ENCODE measurements at places on chromosomes 2 and 18. TPM values are rescaled to one million over a fixed set of nuclear protein-coding genes. Genes with fewer than 3 reads are reported as not detected.

Gene PROC
- total RNA-seq = not detected

Gene ZDBF2
- 6.3 TPM for total RNA-seq

GRCh38 chr2:144256996-144257707, 262.8 kb downstream of the ZEB2 start:
- no peak for DNase-seq

Gene SKA1
- 3.3 TPM for total RNA-seq

Gene RNF144A
- total RNA-seq = 18.9 TPM

GRCh38 chr2:238560234-238560633, 133.5 kb downstream of the ASB1 start:
- DNase-seq = no peak

DNA sequence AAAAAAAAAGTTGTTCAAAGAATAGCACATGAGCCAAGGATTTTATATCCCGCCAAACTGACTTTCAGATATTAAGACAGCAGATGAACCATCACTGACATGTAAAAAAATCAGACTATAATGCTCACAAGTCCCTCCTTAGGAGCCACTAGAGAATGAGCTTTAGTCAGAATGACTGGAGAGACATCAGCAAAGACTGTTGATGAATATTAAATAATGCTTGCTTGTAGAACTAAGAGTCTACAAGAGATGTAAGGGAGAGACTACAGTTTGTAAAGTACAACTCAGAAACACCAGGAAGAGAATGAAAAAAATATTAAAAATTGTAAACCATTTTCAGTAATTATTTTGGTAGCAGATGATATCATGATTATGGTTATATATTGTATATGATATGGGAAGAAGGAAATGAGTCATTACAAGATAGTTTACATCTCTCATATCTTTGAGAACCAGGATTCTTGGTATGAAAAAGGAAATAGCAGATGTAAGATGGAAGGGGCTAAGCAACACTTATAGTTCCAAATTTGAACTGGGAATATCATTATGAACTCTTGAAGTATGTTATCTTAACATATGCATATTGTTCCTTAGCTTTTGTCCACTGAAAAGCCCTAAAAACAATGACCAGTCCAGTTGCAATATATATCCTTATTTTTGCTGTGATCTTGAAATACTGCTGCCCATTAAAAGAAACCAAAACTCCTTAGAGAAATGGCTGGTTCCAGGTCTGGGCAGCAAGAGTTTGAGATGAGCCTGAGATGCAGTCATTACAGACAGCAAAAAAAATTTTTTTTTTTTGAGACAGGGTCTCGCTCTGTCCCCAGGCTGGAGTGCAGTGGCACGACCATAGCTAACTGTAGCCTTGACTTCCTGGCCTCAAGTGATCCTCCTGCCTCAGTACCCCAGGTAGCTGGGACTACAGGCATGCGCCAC, 55.7 kb downstream of the PTPN2 start:
- no peak for DNase-seq

DNA sequence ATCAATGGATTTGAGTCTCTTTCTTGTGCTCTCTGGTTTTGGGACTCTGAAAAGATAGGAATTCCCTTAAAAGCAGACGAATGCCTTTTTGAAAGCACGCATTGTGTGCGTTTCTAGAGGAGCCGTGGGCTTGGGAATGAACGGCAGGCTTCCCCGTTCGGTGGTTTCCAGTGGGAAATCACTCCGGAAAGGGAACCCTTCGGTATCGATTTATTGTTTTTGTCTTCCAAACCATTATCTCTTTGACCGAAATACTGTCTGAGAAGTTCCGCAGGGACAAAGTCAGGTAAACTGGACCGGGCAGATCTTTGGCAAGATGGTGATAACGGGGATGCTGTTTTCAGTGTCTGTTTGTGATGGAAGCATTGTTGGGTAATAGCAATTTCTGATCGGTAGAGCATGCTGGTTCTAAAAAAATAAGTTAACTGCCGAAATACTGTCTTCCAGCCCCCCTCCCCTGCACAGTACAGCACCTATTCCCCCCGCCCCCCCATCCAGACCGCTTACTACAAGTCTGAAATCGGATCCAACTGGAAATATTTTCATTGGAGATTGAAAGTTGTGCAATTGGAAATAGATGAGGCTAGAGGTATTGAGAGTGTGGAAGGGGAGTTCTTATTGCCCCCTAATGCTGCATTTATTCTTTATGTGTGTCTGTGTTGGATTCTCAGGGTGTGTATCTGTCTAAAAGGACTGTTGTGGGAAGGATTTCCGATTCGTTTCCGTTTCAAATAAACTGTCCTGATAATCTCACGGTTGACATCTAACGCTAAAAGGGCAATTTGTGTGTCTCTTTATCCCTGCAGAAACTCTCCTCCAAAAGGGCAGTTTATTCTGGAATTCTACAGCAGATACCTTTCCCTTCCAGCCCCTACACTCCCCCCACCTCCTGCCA, 635 bp downstream of the SETBP1 start:
- DNase-seq = no peak

DNA sequence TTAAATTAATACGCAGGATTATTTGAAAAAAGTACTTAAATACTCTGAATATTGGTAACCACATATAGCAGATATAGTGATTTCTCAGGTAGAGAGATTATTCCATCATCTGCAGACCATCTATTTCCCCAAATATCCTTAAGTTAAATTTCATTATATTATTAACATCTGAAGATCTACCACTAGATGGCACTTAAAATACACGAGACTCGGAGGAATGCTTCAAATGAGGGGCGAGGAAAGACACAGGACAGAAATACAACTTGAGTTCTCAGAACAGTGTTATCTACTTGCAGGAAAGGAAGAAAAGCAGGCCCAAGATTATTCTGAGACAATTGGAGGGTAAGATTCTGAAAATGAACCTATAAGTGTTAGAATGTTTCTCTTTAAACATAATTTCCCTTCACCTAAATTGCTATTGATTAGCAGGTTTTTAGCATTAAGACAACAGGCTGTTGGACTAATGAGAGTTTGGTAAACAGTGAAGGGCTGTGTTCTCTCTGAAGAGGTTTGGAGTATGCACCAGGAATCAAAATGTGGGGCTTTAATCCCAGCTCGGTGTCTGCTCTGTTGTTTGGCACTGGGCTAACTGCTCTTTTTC, 76.9 kb upstream of the GCFC2 start:
- DNase-seq = no peak

Gene EML6
- total RNA-seq = 0.71 TPM

DNA sequence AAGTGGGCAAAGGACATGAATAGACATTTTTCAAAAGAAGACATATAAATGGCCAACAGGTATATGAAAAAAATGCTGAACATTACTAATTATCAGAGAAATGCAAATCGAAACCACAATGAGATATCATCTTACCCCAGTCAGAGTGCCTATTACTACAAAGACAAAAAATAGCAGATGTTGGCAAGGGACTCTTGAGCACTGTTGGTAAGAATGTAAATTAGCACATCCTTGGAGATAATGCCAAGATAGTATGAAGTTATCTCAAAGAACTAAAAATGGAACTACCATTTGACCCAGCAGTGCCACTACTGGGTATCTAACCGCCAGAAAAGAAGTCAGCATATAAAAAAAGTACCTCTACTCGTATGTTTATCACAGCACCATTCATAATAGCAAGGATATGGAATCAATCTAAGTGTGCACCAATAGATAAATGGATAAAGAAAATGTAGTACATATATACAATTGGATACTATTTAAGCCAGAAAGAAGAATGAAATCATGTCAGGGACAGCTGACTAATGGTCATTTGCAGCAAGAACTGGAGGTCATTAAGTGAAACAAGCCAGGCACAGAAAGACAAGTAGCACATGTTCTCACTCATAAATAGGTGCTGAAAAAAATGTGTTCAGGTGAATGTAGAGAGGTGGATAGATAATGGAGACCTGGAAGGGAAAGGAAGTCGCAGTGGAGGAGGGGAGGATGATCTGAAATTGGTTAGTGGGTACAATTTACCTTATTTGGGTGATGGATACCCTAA, 141.7 kb upstream of the B3GNT2 start:
- no peak for DNase-seq

DNA sequence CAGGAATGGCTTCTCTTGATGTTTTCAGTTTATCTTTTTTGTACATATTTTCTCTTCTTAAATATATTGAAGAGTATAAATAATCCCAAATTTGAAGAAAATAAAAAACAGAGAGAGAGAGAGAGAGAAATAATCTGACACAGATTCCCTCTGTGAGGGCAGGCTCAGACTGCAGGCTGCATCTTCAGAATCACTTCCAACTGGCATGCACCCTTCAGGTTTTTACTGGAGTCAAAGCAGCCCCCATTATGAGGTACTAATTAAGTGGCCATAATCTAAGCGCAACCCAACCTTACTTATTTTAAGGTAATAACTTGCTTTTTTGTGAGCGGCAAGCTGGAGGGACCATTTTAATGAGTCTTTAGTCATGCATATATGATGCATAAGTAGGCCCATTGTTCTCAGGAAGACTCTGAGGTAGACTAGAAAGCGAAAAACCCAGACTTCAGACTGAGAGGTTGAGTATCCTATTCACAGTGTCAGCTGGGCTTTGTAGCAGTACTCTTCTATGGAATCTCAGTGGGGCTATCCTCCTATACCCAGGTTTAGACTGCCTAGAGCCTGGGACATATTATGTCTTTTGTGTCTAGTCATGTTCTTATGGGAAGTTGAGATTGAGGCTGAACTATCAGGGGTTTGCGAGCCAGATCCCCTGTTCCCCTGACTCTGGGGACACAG, 167.4 kb downstream of the SP3 start:
- no peak for DNase-seq

GRCh38 chr2:42340045-42340937, 20.7 kb downstream of the COX7A2L start:
- DNase-seq = no peak

DNA sequence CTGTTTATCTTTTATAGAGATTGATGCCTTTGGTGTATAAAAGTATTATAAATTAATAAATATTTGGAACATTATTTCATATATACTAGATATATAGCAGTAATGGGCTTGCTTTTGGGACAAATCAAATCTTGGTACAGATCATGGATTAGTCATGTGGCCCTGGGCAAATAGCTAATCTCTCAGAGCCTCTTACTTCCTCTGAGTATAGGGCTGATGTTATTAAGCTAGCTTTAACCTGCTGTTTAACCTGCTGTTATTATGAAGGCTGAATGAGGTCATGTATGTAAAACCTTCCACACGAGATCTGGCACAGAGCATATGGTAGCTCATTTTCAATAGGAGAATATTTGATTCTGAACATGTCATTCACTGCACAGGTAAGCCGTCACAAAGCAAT, 5.7 kb downstream of the ITGB6 start:
- DNase-seq = no peak

Gene CFC1
- not detected for total RNA-seq

DNA sequence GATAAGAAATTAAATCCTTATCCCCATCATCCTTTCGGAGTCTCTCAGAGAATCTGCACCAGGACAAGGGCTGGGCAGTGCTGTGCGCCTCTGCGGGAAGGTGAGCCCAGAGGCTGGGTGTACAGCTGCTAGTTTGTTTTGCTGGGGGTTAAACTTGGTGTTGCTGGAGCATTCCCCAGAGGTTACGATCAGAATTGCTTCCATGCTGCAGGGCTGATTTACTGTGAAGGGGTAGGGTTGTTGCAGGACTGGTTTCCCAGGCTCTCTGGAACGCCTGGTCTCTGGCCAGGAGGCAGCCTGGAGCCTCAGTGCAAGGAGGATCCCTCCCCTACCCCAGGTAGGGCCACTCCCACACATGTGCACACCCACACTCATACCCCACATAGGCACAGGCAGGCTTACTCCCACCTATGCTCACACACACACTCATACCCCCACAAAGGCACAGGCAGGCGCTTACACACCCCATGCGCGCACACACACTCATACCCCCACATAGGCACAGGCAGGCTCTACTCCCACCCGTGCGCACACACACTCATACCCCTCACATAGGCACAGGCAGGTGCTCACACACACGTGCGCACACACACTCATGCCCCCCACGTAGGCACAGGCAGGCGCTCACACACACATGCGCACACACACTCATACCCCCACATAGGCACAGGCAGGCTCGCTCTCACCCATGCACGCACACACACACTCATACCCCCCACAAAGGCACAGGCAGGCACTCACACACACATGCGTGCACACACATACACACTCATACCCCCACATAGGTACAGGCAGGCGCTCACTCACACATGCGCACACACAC, 11.3 kb downstream of the CNNM4 start:
- DNase-seq = no peak

DNA sequence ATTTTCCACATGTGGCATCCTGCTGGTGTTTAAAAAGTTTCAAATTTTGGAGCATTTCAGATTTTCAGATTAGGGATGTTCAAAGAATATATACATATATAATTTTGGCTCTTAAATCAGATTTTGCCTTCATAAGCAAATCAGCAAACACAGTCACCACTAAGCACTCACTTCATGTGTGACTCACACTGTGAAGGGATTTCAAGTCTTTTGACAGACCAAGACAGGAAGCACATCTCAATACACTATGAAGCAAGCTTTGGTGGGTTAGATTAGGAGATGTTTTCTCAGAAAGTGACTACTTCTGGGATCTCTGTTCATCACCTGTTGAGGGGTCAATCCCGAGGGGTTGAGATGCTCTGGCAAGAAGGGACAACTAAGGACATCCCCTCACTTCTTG, 227.8 kb upstream of the RBBP8 start:
- DNase-seq = no peak

DNA sequence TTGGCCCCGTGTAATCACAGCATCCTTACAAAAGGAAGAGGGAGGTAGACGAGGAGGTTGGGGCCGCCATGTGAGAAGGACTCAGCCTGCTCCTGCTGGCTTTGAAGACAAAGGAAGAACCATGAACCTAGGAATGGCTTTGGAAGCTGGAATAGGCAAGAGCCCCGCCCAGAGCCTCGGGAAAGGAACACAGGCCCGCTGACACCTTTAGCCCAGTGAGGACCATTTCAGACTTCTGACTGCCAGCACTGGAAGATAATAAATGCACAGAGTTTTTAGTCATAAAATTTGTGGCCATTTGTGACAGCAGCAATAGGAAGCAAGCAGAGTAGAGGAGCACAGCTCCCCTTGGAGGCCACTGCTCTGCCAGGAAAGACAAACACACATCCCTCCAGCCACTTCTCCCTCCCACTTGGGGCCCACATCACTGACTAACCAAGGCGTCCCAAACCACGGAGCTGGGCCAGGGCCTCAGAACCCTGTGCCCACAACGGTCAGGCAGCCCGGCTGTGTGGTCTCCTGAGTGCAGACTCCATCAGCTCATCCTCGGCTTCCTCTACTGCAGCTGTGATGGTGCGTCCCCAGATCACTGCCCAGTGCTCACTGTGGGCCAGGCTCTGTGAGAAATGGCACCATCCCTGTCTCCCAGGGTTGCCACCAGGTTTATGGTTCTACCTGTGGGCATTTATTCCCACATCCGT, 39.7 kb downstream of the TFCP2L1 start:
- DNase-seq = no peak

GRCh38 chr2:241768251-241768711, 8.3 kb upstream of the GAL3ST2 start:
- DNase-seq = no peak

All from activated T-cell treated with anti-CD3 and anti-CD28 coated beads, Interleukin-2, amount 50 U/mL, for 4 hours (primary cell).